ENCODE measurements at places on chromosomes 2 and 18. TPM values are rescaled to one million over a fixed set of nuclear protein-coding genes. Genes with fewer than 3 reads are reported as not detected.

Gene CENPA
- total RNA-seq: not detected

Gene TBR1
- total RNA-seq: not detected

- no peak for DNase-seq
These were observed 70.6 kb upstream of the PHLPP1 start for GRCh38 chr18:62644773-62645172.

GRCh38 chr18:22200611-22201225 lies 31.3 kb downstream of the GATA6 start:
- DNase-seq: no peak

Measured in fibroblast of the aortic adventitia (primary cell).